Activated T-cell treated with anti-CD3 and anti-CD28 coated beads, Interleukin-2, amount 50 U/mL, for 72 hours (primary cell): ENCODE measurements at places on chromosomes 11 and 22. TPM values are rescaled to one million over a fixed set of nuclear protein-coding genes. Genes with fewer than 3 reads are reported as not detected.
A peak's percentile ranks its signal among the peaks of the same experiment; 100 is the strongest.

The MYEOV gene
- total RNA-seq = 0.67 TPM

The RPS13 gene
- 1,466 TPM for total RNA-seq

The OR6T1 gene
- total RNA-seq = not detected

The DBX1 gene
- not detected for total RNA-seq

The OR4C13 gene
- not detected for total RNA-seq

The TTC28 gene
- total RNA-seq = 4.2 TPM

GRCh38 chr11:102551169-102551781 is 20.7 kb upstream of the MMP7 start:
- no peak for DNase-seq

DNA sequence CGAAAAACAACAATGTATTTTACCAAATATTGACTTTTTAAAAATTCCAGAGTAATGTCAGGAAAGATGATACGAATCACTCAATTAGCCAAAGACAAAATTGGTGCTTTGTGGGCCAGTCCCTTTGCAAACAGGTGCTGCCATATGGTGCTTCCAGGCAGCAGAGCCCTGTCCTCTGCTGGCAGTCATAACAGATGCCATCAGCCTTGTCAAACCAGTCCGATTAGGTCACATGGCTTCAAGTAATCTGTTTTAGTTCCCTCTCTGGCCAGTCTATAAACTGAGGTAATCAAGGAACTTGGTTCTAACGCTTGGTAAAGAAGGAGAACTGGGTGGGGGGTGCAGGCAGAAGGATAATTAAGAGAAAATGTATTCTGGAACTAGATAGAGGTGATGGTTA is 49.1 kb upstream of the CAPRIN1 start:
- no peak for DNase-seq

- DNase-seq = no peak
These were observed 1139.5 kb downstream of the TBC1D22A start for GRCh38 chr22:47901911-47902310.

GRCh38 chr22:20472629-20473442 is 22.8 kb downstream of the KLHL22 start:
- no peak for DNase-seq

GRCh38 chr11:32221476-32222032 is 130.7 kb downstream of the RCN1 start:
- DNase-seq = no peak

DNA sequence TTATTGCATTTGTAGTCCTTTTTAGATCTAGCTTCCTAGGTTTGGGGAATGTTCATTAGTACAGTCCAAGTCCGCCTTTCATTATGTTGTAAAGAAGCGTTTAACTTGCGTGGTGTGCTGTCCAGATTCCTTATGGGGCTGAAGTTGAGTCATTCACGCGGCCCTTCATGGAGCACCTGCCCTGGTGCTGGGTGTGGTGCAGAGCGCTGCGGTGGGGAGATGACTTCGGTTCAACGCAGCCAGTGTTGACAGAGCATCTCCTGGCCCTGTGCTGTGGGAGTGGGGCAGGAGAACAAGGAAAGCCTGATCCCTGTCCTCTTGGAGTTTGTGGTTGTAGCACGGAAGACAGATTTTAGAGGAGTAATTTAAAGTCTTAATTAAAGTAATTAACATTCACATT is 152.0 kb downstream of the TBC1D22A start:
- no peak for DNase-seq

DNA sequence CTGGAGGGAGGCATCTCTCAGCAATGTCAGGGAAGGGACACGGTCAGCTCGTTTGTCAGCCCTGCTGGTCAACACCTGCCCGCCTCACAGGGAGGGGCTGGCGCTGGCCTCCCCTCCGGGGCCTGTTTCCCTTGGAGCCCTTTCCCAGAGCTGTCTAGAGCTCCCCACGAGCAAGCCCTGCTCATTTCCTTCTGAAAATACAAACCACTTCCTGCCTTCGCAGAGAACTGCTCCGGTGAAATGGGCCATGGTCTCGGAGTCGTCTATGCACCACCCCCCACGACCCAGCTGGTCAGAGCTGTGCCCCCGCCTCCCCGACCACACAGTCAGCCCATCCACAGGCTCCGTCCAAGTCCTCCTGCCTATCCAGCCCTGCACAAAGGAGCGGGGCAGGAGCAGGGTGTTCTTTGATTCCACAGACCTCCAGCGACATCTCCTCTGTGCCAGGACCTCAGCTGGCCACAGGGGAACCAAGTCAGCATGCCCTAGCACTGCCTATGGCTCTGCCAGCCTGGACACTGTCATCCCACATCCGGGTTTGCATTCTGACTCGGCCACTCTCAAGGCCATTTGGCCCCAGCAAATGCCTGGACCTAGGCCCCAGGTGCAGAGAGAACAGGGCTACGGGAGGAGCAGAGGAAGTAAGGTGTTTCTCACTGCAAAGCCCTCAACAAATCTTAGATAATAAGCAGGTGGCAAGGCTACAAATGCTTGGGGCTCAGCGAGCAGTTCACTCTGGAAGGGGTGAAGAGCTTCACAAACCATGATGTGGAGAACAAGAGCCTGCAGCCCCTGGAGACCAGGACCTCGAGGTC is 82.1 kb upstream of the WNT11 start:
- DNase-seq = peak; percentile 15

DNA sequence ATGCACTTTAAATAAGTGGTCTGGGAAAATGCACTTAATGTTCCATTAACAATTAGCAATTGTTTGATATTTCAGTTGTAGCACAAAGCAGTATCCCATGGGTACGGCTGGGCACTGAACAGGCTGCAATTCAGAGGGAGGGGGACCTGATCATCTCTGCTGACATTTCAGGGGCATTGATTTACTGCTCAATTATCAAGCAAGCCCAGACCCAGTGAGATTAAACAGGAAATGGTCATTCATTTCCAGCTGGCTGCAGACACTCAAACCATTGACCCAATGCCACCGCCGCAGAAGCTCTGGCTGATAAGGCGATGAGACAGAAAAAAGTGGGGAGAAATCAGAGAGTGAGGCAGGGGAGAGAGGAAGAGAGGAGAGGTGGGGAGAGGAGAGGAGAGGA is 1.2 kb downstream of the GPR83 start:
- no peak for DNase-seq

DNA sequence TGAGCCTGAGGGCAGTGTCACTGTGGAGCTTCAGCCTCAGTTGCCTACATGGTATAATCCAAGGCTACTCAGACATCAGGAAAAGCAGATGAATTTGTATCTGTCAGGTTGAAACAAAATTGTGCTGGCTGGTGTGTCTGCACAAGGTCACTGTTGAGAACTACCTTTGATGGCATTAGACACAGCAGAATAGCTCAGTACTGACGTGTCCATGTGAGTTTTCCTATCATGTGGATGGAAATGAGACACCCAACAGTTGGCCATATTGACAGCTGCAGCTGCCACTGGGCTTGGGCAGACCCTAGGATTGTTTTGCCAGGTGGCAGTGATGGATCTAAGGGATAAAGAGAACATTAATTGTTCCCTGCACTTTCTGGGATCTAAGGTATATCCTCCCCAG is 15.8 kb downstream of the CCDC134 start:
- DNase-seq = no peak

DNA sequence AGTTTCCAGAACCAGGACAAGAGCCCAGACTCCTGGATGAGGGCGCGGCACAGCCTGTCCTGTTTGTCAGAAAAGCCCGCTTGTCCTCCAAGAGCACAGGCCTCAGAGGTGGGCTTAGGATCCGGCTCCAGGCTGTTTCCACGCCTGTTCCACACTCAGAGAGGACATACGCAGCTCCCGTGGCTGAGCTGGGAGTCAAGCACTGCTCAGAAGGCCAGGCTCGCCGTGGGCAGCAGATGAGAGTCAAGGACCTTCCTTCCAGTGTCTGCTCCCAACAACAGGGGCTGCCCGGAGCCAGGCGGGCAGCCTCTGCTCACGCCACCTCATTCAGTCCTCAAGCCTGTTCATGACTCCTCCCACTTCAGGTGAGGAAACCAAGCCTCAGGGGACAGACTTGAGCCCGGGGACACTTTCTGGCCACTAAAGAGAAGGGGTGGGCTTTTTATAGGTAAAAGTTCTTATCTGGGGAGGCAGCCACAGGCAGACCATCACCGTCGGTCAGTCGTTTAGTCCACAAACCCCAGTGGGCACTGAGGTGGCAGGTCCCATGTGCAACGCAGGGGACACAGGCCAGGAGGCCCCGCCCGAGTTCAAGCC is 3.8 kb downstream of the CYB5R3 start:
- DNase-seq = no peak

DNA sequence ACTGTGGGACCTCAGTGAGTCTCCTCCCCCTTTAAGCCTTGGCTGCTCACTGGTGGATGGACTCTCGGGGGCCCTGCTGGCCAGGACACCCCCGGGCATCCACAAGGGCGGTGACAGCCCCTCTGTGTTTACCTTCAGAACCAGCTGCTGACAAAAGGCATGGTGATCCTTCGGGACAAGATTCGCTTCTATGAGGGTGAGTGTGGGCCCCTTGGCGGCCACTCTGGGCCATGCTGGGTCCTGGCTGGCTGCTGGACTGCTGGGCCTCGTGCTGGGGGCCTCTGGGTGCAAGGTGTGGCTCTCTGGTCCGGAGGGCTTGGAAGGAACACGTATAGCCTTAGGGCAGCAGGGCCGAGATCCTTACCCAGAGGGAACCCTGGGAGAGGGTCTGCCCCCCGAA is 24.4 kb downstream of the PRR5 start:
- DNase-seq = no peak

- peak; percentile 35 for DNase-seq
These were observed 5.5 kb upstream of the CXCR5 start for GRCh38 chr11:118878163-118878563.

GRCh38 chr22:47089796-47090460 is 327.5 kb downstream of the TBC1D22A start:
- no peak for DNase-seq

GRCh38 chr11:111814557-111815320 is 48.5 kb upstream of the PPP2R1B start:
- DNase-seq = no peak

- DNase-seq = no peak
These were observed 4.2 kb downstream of the RASD2 start for GRCh38 chr22:35544827-35545226.

DNA sequence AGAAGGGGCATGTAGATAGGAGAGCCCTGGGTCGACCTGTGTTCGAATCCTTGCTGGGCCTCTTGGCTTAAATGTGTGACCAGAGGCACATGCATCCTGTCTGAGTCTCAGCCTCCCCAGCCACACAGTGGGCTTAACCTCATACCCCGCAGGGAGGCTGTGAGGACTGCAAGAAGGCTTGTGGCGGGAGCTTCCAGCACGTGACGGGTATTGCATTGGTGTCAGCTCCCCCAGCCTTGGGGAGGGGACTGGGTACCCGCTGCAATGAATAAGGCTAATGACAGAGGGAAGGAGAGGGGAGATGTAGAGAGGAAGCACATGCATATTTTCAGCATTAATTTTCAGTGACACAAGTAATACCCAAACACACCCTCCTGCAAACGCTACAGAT is 8.1 kb downstream of the RASD2 start:
- DNase-seq = no peak

DNA sequence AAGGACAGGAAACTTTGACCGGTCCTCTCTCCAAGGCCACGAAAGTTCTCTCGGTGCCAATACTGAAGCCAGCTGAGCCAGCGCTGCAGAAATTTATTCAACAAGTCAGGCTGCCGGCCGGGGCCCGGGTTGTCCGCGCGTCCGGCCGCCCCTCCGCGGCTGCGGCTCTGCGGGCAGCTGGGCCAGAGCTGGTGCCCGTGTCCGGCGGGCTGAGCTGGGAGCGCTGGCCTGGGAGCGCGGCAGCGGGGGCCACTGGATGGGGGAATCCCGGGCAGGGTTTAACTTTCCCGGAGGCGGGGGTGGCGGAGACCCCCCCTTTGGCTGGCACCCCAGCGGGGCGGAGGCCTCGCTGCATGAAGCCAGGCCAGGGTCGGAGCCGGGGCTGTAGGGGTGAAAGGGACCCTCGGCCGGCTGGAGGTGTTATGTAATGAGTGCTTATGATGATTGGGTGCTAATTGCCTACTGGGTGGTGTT is 12.3 kb upstream of the CACNA1I start:
- no peak for DNase-seq

DNA sequence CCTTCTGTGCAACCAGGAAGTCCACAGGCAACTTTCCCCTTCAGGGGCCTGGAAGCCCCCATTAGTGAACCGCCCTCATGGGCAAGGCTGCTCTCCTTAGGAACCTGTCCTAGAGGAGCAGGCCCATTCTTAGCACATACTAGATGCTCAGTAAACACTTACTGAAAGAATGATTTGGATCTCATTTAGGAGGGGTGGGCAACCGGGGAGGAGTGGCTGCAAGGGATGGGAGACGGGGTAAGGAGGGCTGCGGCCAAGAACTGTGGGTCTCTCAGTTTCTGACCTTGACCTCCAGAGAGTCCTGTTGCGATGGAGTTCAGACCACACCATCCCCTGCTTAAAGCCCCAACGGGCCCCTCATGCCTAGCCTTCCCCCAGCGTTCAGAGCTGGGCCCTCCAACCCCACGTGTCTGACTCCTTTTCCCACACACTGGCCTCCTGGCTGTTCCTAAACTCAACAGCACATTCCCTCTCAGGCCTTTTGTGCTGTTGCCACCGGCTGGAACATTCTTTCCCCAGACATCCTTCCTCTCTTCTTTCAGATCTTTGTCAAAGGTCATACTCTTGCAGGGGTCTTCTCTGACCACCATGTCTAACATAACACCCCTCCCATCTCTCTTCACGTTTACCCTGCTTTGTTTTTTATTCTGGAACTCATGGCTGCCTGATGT is 20.7 kb upstream of the PICK1 start:
- no peak for DNase-seq

DNA sequence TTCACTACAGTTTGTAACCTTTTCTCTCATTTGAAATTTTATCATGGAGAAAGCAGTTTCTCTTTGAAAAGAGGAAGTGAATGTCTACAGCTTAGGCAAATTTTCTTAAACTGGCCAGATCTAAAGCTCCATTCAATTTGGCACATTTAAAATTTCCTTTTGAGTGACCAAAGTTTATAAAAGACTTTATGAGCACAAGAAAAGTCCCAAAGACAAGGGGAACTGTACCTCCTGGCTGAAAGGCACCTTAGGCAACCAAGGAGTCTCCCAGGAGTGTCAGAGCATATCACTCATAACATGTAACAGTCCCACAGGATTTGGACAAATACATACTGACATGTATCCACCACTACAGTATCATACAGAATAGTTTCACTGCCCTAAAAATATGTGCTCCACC is 41.3 kb downstream of the NARS2 start:
- DNase-seq = no peak

- no peak for DNase-seq
These were observed 863.2 kb upstream of the CHORDC1 start for GRCh38 chr11:91086028-91086427.

GRCh38 chr11:89490981-89491690 is at the start of gene NOX4:
TSS of gene NOX4 (minus strand) at chr11:89491375. CDS start at chr11:89491246, 129 bp downstream.
- DNase-seq = no peak

- no peak for DNase-seq
These were observed 9.8 kb downstream of the LRRC55 start for GRCh38 chr11:57191311-57192219.

- no peak for DNase-seq
These were observed 138.1 kb downstream of the PGR start for GRCh38 chr11:100991541-100991940.

DNA sequence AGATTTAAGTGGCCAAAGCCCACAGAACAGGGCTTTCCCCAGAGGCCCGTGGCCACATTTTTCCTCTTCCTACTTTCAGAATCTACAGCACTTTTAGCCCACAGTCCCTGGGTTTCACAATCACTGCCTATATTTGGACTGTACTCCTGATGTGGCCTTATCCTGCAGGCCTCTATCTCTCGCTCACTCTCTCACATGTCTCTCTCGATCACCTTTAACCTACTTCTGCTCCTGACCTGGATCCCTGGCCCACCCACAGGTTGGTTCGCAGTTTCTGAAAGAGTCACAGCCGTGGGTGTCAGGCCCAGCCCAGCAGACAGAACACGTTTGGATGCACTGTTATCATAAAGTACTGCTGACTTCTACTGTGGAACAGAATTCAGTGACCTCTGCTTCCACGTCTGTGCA is 55.5 kb downstream of the LARGE1 start:
- no peak for DNase-seq
